ENCODE measurements at places on chromosomes 5 and 9. TPM values are rescaled to one million over a fixed set of nuclear protein-coding genes. Genes with fewer than 3 reads are reported as not detected.

- DNase-seq: no peak
These were observed 10.2 kb downstream of the NFX1 start for GRCh38 chr9:33300546-33300945.

- peak; percentile 88 for DNase-seq
These were observed 300.9 kb downstream of the NTRK2 start for GRCh38 chr9:84970432-84970831.

BSPRY gene
- total RNA-seq: 0.16 TPM

SCAI gene
- total RNA-seq: 3.1 TPM

- DNase-seq: no peak
These were observed 2.1 kb upstream of the IFT74 start for GRCh38 chr9:26954050-26954508.

DNA sequence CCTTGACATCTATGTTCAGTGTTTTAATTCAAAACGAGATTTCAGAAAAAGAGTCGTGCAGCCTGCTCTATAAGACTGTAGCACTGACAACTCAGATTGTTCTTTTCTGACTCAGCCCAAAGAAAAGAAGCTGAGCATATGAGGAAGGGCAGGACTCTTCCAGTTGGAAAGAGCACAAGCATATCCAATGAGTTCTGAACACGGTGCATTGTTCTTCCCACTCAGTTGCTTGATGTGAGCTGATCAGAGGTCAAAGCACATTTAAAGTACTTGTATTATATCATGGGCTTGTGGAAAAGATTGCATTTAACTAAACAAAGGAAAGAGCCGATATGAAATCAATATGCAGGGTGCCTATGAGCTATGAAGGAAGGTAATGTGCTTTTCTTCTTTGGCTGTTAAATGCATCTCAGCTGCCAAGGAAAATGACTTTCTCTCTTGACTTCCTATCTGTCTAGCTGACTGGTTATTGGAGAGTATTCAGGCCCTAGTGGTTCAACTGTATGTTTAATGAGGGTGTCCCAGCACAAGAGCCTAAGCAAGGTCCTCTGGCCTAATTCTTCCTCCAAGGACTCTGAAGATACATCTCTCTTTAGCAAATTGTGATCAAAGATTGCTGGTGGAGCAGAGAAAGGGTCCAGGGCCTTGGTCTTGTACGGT, 226.6 kb upstream of the PPP1R2B start:
- DNase-seq: no peak

DNA sequence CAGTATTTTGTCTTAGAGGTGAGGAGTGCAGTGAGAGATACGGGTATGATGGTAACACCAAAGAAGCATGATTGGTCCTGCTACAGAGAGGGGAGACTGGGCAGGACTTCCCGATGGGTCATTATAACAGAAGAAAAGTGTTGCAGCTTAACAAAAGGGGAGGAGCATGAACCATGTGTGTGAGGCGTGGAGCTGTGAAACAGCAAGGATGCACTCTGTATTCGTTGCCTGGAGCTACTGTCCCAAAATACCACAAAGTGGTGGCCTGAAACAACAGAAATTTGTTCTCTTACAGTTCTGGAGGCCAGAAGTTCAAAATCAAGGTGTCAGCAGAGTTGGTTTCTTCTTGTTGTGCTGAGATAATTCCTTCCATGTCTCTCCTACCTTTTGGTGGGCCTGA, 59.4 kb upstream of the GRHPR start:
- no peak for DNase-seq
